ENCODE measurements at places on chromosomes 7 and 10.

DNA sequence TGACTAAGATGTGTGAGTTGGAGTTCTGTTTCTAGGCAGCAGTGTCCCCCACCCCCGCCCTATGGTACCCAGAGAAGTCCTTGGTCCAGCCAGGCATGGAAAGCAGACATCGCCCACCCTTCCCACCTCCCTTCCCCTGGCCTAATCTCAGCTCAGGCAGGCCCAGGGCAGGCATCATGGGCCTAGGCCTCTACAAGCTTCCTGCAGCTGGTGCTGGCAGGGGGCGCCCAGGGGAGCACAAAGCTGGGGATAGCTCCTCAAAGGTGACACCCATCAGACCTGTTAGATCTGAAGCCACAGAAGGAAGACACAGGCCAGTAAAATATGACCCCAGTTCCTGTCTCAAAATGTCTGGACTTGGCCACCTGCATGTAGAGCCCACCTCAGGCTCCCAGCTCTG, 18.9 kb upstream of the UNC5B start:
- H3K27me3 ChIP-seq: peaks cover 32% of the 10 kb centered on the region
- no peaks in the 10 kb centered on the region for H3K36me3 ChIP-seq
- H3K27ac ChIP-seq: no peak overlapping the region

GRCh38 chr10:114220281-114220680, 18.8 kb upstream of the VWA2 start:
- no peak overlapping the region for H3K27ac ChIP-seq
- no peaks in the 10 kb centered on the region for H3K36me3 ChIP-seq
- no peak overlapping the region for H3K4me3 ChIP-seq
- DNase-seq: no peak
- H3K4me1 ChIP-seq: no peaks in the 10 kb centered on the region
- peaks cover 77% of the 10 kb centered on the region for H3K27me3 ChIP-seq

- no peak for DNase-seq
- H3K4me3 ChIP-seq: no peak overlapping the region
- H3K27me3 ChIP-seq: no peaks in the 10 kb centered on the region
- H3K4me1 ChIP-seq: peaks cover 19% of the 10 kb centered on the region
- no peak overlapping the region for H3K27ac ChIP-seq
- H3K36me3 ChIP-seq: no peaks in the 10 kb centered on the region
Measured at GRCh38 chr7:82257118-82257695, 186.4 kb downstream of the CACNA2D1 start.

DNA sequence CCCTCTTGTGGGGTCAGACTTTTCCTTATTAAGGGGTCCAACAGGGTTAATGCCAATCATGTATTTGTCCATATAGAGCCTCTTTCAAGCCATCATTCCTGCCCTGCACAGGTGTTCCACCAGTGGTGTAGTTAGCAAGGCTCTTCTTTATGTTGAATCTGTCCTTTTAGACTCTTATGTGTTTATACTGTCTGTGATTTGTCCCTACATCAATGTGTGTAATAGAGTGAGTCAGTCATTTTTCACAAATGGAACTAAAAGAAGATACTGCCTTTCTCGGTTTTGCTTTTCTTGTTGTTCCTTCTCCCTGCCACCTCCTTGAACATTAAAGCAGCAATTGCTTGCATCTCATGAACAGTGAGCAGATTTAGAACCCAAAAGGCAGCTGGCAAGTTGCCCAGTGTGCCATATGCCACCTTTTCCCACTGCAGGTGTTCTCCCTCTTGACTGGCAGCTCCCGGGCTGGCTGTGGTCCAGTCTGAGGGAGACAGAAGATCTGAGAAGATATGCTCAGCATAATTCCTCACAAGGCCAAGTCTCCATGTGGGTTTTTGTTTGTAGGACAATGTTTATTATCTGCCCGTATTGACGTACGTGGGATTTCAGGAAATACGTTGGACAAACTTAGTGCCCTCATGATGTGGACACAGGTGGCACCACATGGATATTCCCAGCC, 154.1 kb downstream of the LHFPL3 start:
- no peaks in the 10 kb centered on the region for H3K27me3 ChIP-seq
- H3K27ac ChIP-seq: no peak overlapping the region
- no peak for DNase-seq
- H3K36me3 ChIP-seq: no peaks in the 10 kb centered on the region
- no peaks in the 10 kb centered on the region for H3K4me1 ChIP-seq

DNA sequence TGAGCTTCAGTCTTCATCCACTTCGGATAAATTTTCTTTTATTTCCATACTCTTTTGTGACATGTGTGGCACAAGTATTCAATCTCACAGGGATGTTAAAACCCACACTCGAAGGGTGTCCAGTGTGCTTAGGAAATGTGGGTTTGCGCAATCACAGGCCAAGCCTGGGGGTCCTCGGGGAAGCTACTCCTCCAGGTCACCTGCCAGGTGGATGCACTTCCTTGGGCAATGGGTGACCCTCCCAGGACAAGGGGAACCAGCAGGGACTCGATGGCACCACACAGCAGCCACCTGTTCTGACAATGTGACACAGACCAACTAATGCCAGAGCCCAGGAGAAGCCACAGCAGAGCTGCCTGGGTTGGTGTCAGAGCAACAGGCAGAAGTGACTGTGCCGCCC, 39.0 kb downstream of the PARP12 start:
- peaks cover 13% of the 10 kb centered on the region for H3K36me3 ChIP-seq
- no peak overlapping the region for H3K27ac ChIP-seq
- no peaks in the 10 kb centered on the region for H3K27me3 ChIP-seq
- DNase-seq: no peak

GRCh38 chr7:74252893-74253292, 1.3 kb downstream of the RFC2 start:
- H3K4me3 ChIP-seq: no peak overlapping the region
- H3K36me3 ChIP-seq: peaks cover 15% of the 10 kb centered on the region
- DNase-seq: no peak
- no peak overlapping the region for H3K27ac ChIP-seq
- H3K4me1 ChIP-seq: peaks cover 35% of the 10 kb centered on the region

DNA sequence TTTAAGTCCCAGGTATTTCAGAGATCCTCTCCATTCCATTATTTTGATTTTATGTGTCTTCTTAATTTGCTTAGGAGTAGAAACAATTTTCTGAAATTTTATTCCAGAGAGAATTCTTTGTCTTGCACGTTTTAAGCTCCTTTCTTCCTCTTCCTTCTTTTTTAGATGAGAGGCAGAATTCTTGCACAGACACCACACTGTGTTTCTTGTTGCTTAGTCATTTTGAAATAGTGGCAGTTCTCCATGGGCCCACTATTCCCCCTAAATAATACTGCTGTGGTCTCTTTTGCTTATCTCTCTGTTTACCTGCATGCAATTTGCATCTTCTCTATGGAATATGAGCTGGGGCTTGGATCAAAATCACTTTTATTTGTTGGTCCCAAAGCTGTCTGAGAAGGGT, 54.3 kb upstream of the WAC start:
- peaks cover 6% of the 10 kb centered on the region for H3K4me1 ChIP-seq
- H3K27me3 ChIP-seq: peaks cover 22% of the 10 kb centered on the region
- no peak overlapping the region for H3K4me3 ChIP-seq
- no peaks in the 10 kb centered on the region for H3K36me3 ChIP-seq
- H3K27ac ChIP-seq: no peak overlapping the region
- DNase-seq: no peak

Data from osteocyte (in vitro differentiated cells).